ENCODE measurements at places on chromosomes 13 and 19.

DNA sequence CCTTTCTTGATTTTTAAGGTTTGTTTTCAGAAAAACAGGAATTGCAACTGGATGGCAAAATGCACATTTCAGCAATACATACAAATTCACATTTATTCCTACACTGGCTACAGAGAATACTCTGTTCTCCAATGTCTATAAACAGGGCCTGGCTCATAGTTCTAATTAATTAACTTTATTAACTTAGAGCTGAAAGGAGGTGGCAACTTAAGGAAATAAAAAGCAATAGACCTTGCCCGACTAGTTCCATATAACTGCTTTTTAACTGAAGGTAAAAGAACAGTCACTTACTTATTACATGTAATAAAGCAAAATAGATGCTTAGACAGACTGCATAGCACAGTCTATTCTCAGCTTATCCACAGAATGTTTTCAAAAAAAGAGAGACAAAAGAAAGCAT is 498.5 kb downstream of the DIAPH3 start:
- no peak for DNase-seq

DNA sequence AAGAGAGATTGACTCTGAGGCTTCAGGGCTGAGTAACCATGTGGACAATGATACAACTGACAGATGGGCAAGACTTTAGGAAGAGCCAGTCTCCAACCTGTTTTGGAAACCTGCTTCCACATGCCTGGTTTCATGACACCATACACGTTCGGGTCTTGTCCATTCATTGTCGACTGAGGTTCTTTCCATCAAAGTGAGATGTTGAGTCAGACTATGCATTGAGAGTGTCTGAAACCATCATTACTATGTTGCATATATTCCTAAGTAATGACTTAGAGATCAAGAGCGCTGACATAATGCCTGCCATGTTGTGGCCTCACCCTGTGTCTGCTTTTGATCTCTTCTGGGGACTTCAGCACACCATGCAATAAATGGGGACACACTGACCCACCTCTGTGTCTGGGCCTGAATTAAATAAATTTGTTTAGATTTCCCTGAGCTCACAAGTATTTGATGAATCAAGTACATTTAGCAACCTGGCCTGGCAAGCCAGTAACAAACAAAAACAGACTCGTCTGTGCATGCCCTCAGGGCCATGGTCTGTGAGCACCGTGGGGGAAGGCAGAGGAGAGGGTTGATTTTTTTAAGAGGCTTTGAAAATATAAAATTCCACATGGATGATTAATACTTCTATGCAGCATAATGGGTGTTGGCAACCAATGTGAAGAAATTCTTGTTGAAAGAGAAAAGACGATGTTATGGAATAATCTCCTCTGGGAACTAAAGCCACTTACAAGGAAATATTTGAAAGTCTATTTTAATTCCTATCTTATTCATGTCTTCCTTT is 49.9 kb upstream of the UBAC2 start:
- DNase-seq: no peak

DNA sequence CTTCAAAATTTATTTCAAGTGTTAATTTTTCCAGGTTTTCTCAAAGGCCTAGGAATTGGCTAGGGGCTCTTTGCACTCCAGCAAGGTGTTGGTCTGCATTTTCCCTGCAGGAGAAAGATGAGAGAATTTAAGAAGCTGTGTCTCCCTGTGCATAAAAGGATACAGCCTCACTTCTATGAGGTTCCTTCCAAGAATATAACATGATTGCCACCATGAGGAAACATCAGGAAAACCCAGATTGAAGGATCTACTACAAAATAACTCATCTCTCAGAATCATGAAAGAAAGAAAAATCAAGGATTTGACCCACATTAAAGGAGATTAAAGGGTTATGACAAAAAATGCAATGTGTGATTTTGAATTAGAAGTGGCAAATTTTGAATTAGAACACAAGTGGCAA is 69.9 kb downstream of the RUBCNL start:
- DNase-seq: no peak

DNA sequence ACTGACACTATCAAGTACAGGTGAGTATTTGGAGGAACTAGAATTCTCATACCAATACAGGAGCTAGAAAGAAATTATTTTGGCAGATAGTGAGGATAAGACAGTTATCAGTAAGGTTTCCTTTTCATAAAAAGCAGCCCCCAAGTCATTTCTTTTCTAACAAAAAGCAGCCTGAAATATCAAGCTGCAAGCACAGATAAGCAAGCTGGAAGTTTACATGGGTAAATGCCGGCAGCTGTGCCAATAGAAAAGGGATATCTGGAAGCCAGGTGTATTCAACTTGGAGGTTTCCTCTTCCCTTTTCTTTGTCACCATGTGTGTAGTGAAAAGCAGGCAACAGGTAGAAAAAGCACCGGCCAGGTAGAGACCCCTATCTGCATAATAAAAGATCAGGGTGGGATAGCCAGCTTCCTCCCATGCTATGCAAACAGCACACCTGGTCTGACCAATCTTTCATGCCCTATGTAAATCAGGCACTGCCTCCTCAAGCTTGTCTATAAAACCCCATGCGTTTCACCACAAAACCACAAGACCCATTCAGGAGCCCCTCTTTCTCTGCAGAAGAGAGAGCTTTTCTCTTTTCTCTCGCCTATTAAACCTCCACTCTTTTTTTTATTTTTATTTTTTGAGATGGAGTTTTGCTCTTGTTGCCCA is 22.9 kb downstream of the CYP4F2 start:
- DNase-seq: no peak

DNA sequence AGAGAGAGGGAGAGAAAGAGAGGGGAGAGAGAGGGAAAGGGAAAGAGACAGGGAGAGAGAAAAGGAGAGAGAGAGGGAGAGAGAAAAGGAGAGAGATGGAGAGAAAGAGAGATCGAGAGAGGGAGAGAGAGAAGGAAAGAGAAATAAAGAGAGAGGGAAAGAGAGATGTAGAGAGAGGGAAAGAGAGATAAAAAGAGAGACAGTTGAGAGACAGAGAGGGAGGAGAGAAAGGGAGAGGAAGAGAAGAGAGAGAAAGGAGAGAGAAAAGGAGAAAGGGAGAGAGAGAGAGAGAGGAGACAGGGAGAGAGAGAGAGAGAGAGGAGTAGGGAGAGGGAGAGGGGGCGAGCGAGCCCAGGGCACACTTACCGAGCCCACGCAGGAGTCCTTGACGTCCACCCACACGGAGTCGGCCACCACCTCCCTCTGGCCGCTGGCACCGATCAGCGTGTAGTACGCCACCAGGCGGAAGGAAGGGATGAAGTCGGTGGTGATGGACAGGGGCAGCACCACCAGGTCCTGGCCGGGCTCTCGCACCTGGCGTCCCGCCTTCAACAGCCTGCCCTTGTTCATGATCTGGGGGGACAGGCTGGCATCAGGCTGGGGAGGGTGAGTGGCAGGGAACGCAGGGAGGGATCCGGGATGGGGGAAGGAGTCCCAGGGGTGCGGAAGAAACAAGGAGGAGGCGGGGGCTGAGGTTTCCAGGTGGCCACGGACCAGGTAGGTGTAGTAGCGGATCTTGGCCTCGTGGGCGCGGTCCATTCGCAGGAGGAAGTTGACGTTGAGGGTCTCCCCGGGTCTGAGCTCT is 10.0 kb downstream of the C3 start:
- no peak for DNase-seq

GRCh38 chr13:27079421-27079958 is 92.1 kb downstream of the USP12 start:
- no peak for DNase-seq

- DNase-seq: no peak
These were observed 4.0 kb downstream of the METTL21C start for GRCh38 chr13:102690883-102691282.
